ENCODE measurements at places on chromosomes 1 and 21. TPM values are rescaled to one million over a fixed set of nuclear protein-coding genes. Genes with fewer than 3 reads are reported as not detected.

Gene KRTAP12-2
- total RNA-seq = not detected

Gene KLHDC9
- total RNA-seq = 1.4 TPM

Gene BATF3
- not detected for total RNA-seq

Gene TMEM125
- 28.7 TPM for total RNA-seq

Gene TNFRSF1B
- 4.1 TPM for total RNA-seq
